Hepatocyte (in vitro differentiated cells): ENCODE measurements at places on chromosomes 4 and X. TPM values are rescaled to one million over a fixed set of nuclear protein-coding genes. Genes with fewer than 3 reads are reported as not detected.

Gene NEUROG2
- 0.20 TPM in 1 of 2 replicates, not detected in the other for total RNA-seq

Gene FAT4
- total RNA-seq = 59.5 and 61.8 TPM in 2 replicates

Gene SPRY1
- total RNA-seq = 37.7 and 43.9 TPM in 2 replicates

Gene RBM3
- 98.6 and 135 TPM in 2 replicates for total RNA-seq

Gene HSD17B13
- total RNA-seq = 0.52 and 1.00 TPM in 2 replicates

Gene SRP72
- total RNA-seq = 58.8 and 59.8 TPM in 2 replicates

Gene SLC25A53
- total RNA-seq = 5.5 and 6.8 TPM in 2 replicates

DNA sequence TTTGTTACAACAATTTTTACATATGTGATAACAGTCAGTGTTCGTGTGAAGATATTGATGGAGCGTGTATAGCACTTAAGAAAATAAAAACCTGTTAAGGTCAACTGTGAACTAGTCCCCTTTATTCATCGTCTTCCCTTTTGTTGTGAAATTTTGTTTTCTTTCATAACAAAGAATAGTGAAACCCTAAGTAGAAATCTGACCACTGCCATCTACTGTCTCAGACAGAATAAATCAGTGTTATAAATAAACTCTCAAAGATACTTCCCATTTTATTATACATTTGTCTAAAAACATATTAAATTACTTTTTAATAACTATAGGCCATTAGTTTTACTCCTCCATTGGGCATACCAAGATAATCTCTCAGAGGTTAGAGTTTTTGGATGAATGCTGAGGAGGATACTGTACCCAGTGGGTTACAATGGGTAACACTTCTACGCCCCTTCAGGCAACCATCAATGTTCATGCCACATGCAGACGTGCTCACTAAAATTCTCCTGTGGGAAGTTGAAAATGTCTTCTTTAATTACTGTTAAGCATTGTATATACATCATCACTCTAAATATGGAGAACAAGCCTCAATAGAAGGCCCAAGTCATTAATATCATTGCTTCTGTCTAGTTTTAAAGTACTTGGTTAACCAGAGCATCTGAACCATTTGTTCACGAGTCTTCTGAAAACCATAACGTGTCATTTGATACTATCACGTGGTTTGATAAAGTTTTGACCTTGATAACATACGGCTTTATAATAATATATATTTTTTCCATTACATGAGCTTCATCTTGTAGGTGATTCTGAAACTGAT is 171.2 kb downstream of the TMA16 start:
- no peak for DNase-seq
- H3K36me3 ChIP-seq = no peaks in the 10 kb centered on the region
- no peak overlapping the region for H3K4me3 ChIP-seq
- H3K27ac ChIP-seq = no peak overlapping the region
- H3K27me3 ChIP-seq = no peaks in the 10 kb centered on the region

DNA sequence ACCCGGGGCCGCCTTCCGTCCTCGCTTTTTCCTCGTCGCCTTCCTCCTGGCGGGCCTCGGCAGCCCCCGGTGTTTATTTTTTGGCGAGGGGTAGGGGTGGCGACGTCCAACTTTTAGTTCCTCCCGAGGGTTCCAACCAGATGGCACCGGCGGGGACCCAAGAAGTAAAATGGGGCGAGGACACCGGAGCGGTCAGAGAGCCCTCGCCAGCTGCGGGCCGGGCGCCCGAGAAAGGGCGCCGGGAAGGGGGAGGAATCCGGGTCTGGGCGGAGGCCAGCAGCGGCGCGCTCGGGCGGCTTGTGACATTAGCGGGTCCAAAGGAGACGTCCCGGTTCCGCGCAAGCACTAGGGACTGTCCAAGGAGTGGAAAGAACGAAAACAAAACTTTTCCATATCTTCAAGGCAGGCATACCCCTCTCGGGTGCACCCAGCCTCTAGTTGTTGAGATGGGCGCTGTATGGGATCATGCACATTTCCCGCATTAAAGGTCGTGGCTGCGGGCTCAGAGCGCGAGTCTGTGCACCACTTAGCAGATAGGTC is 691 bp upstream of the USP46 start:
- peaks cover 51% of the 10 kb centered on the region for H3K4me1 ChIP-seq
- H3K36me3 ChIP-seq = no peaks in the 10 kb centered on the region
- peak overlapping the region; percentile 99 for H3K4me3 ChIP-seq
- no peaks in the 10 kb centered on the region for H3K27me3 ChIP-seq
- peak; percentile 74 for DNase-seq

DNA sequence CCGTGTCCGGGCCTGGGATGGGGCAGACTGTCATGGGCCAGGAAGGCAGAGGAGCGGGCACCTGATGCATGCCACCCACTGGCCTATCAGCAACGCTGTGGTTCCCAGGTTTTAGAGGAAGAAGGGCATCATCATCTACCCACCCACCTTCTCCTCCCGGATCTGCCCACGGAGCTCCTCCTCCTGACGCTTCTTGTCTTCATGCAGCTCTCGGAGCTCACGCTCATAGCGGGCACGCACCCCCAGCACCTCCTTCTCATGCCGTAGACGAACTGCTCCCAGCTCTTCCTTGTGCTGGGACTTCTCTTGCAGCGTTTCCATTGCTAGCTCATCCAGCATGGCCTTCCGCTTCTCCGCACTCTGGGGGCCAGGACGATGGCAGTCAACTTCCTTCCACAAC is 11.4 kb upstream of the KCND1 start:
- H3K36me3 ChIP-seq = no peaks in the 10 kb centered on the region
- DNase-seq = no peak
- H3K27me3 ChIP-seq = no peaks in the 10 kb centered on the region
- no peak overlapping the region for H3K4me3 ChIP-seq

GRCh38 chr4:46254788-46255187 is 130.9 kb upstream of the GABRG1 start:
- H3K36me3 ChIP-seq = no peaks in the 10 kb centered on the region
- no peak overlapping the region for H3K27ac ChIP-seq
- DNase-seq = no peak
- H3K4me3 ChIP-seq = no peak overlapping the region
- no peaks in the 10 kb centered on the region for H3K4me1 ChIP-seq

DNA sequence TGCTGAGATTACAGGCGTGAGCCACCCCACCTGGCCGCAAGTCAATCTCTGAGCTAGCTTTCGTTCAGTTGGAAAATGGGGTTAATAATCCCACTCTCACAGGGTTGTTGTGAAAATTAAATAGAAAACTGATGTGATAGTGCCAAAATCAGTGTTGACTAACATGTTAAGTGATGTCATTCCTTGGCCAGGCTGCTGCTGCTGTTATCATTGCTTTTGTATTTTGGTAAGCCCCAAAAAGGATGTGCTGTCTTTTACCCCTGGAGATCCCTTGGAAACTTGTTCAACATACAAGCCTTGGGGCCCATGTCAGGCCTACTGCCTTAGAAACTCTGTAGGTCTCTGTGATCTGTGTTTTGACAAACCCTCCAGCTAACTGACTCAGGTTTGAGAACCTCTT is 106.3 kb downstream of the AFF1 start:
- H3K27me3 ChIP-seq = no peaks in the 10 kb centered on the region
- no peak for DNase-seq
- no peak overlapping the region for H3K27ac ChIP-seq
- no peak overlapping the region for H3K4me3 ChIP-seq
- H3K4me1 ChIP-seq = peaks cover 25% of the 10 kb centered on the region
- no peaks in the 10 kb centered on the region for H3K36me3 ChIP-seq

- H3K4me1 ChIP-seq = no peaks in the 10 kb centered on the region
- H3K27me3 ChIP-seq = no peaks in the 10 kb centered on the region
- H3K4me3 ChIP-seq = no peak overlapping the region
Observed at GRCh38 chr4:18318682-18319388, 297.3 kb upstream of the LCORL start.

- no peaks in the 10 kb centered on the region for H3K4me1 ChIP-seq
- DNase-seq = no peak
- H3K36me3 ChIP-seq = no peaks in the 10 kb centered on the region
- H3K27ac ChIP-seq = no peak overlapping the region
Observed at GRCh38 chr4:14079601-14080000, 452.1 kb upstream of the BOD1L1 start.

- no peaks in the 10 kb centered on the region for H3K36me3 ChIP-seq
- no peak for DNase-seq
- H3K27ac ChIP-seq = peak overlapping the region; percentile 38
- no peaks in the 10 kb centered on the region for H3K4me1 ChIP-seq
- no peaks in the 10 kb centered on the region for H3K27me3 ChIP-seq
- H3K4me3 ChIP-seq = no peak overlapping the region
Observed at GRCh38 chrX:66167431-66167830, 3.4 kb downstream of the HEPH start.

GRCh38 chr4:144556636-144557035 is 89.3 kb upstream of the HHIP start:
- H3K27me3 ChIP-seq = no peaks in the 10 kb centered on the region
- no peak overlapping the region for H3K4me3 ChIP-seq
- no peaks in the 10 kb centered on the region for H3K36me3 ChIP-seq

DNA sequence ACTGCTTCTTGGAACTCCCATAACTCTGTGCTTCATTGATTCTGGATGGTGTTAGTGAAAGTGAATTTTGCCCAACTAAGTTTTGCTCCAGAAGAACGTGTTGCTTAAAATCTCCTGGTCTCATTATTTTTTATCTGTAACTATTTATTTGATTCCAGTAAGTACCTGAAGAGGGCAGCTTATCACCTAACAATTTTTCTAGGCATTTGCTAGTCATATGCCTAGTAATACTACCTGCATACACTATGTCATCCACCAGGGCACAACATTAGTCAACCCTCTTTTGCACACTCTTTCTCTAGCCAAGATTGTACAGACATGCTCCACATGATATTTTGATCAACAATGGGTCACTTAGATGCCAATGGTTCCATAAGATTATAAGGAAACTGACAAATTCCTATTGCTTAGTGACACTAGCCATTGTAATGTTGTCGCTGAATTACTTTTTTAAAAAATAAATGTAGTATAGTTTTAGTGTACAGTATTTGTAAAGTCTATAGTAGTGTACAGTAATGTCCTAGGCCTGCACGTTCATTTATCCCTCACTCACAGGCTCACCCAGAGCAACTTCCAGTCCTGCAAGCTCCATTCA is 499.9 kb upstream of the AADAT start:
- no peak overlapping the region for H3K27ac ChIP-seq
- no peaks in the 10 kb centered on the region for H3K36me3 ChIP-seq

GRCh38 chrX:111444881-111445280 is 32.9 kb upstream of the DCX start:
- H3K27me3 ChIP-seq = no peaks in the 10 kb centered on the region
- no peak overlapping the region for H3K4me3 ChIP-seq
- no peaks in the 10 kb centered on the region for H3K36me3 ChIP-seq
- no peak for DNase-seq
- peaks cover 3% of the 10 kb centered on the region for H3K4me1 ChIP-seq
- no peak overlapping the region for H3K27ac ChIP-seq

DNA sequence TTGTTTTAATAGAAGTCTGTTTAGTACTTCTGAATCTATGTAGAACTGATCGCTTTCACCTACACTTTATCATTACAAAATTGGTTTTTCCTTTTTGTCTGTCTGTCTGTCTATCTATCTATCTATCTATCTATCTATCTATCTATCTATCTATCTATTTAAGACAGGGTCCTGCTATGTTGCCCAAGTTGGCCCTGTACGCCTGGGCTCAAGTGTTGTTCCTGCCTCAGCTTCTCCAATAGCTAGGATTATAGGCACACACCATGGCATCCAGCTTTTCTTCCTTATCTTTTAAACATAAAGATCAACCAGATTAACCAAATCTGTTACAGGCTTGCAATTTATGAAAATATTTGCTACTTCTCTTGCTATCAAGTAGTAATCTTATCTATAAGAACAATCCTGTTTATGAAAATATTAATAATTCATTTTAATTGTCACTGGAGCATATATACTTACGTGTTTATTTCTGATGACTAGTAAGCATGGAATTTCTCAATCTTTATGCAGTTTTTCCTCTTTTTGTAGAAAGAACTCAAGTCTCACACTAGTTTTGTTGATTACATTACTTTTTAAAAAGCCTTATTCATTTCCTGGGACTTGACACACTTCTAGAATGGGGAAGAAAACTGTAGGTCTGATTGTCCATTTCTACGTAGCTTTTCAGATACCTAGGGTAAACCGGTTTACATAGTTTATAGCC is 24.5 kb downstream of the KIAA0232 start:
- H3K27me3 ChIP-seq = no peaks in the 10 kb centered on the region
- no peak for DNase-seq
- H3K36me3 ChIP-seq = no peaks in the 10 kb centered on the region

DNA sequence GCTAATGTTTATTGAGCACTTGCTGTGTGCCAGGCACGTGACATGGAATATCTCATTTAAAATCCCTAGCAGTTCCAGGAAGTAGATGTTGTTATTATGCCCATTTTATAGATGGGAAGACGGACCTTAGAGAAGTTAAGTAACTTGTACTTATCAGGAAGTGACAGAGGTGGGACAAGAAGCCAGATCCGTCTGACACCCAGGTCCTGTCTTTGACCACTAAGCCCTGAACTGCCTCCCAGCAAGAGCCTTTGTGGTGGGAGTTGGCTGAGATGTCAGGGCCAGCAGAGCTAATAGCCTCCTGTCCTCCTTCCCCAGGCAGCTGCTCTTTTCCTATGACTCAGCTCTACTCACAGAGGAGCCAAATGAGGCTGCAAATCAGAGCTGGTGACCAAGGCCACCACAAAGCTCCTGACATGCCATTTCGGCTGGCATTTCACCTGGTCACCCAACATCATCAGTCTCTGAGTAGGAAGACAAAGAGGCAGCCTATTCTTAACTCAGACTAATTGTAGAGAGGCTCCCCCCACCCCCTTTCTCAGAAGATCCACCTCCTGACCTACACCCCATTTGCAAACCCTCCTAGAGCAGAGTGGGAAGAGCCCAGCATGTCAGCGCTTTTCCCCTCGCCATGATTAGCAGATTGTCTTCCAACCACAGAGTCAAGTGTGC is 175.1 kb upstream of the KIT start:
- no peak for DNase-seq
- no peaks in the 10 kb centered on the region for H3K36me3 ChIP-seq
- no peak overlapping the region for H3K4me3 ChIP-seq
- no peaks in the 10 kb centered on the region for H3K4me1 ChIP-seq
- no peaks in the 10 kb centered on the region for H3K27me3 ChIP-seq

DNA sequence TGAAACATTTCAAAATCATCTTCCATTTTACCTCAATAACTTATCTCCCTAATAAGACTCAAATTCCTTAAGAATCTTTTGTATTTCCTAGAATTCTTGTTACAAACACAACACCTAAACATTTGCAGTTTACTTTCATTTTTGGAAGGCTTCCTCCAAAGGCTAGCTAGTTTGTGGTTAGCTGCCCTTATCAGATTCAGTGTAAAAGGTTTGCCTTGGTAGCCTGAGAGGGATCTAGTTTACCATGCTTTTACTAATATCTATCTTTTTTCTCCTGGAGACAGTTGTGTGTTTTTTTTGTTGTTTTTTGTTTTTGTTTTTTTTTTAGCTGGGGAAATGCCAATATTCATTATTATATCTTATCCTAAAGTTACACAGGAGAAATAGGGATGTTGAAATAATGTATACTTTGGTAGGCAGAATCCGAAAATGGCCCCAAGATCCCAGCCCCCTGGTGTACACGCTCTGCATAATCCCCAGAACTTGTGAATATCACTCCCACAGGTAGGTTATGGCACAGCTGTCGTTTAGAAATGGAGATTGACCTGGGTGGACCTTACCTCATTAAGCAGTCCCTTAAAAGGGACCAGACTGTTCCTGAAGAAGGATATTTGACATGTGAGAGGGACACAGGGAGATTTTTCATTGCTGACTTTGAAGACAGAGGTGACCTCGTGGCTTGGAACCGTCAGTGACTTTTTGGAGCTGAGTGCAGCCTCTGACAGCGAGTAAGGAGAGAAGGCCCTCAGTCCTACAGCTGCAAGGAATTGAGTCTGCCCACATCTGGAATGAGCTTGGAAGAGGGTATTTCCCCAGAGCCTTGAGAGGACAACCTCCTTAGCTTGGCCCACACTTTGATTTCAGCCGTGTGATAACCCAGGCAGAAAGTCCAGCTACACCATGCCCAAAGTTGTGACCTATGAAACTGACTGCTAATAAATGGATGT is 33.4 kb downstream of the SEPTIN11 start:
- no peak overlapping the region for H3K4me3 ChIP-seq
- no peaks in the 10 kb centered on the region for H3K36me3 ChIP-seq
- H3K27me3 ChIP-seq = no peaks in the 10 kb centered on the region
- peak overlapping the region; percentile 91 for H3K27ac ChIP-seq
